ENCODE measurements at places on chromosomes 12 and 14.

GRCh38 chr12:66813137-66813892 is 134.4 kb upstream of the GRIP1 start:
- no peak for DNase-seq

GRCh38 chr12:97162173-97162572 is 255.1 kb downstream of the NEDD1 start:
- no peak for DNase-seq

GRCh38 chr12:39294715-39295114 is 148.2 kb downstream of the KIF21A start:
- no peak for DNase-seq

DNA sequence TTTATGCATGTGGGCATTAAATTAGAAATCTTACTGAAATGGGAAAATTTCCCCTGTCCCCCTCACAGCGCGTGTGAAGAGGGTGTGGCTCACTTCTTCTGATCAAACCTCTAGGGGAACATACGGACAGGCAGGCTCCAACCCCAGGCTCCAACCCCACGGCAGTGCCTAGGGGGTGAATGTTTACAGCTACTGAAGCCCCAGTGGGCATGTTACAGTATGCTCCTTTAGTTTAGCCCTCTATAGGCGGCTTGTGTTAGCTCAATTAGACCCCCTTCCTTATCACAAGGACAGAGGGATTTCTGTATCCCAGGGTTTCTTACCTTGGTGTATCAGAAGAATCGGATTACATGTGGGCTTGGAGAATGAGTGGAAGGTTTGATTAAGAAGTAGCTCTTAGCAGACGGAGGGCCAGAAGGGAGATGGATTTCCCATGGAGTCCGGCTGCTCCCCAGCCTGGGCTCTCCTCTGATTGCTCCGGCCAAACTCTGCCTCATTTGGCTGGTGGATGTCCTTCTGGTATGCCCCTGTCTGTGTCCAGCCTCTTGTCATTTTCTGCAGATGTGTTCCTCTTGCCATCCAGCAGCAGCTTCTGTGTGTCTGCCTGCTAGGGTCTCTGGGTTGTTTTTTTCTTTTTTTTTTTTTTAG is 223.7 kb downstream of the TMTC2 start:
- no peak for DNase-seq

DNA sequence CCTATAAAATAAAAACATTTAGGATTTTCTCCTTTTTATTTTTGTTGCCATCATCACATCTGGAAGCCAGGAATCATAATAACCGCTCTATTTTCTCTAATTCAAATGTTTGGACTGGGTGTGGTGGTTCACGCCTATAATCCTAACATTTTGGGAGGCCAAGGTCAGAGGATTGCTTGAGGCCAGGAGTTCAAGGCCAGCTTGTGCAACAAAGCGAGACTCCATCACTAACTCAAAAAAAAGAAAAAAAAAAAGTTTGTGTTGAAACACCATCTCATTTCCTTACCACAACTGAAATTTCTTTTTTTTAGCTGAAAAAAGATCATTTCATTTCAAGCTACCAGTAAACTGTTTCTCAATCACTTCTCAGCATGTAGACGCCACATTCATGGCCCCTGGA is 8.8 kb upstream of the BAZ1A start:
- DNase-seq: no peak

DNA sequence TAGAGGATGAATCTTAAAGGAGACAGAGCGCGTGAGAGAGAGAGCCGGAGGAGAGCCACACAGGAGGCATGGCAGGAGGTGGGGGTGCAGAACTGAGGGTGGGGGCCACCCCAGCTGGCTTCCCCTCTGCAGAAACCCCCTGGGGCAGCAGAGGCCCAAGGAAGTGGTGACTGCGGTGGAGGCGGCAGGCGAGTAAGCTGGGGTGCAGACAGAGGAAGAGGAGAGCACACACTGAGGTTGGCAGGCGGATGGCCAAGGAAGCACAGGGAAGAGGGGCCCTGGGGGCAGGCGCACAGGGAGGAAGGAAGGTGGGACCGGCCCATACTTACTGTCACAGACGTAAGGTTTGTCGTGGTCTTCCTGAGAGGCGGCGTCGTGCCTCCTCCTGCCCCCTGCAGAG is 179.8 kb downstream of the DPF3 start:
- no peak for DNase-seq

GRCh38 chr14:103517174-103517566 is 5.5 kb downstream of the CKB start:
- DNase-seq: no peak

DNA sequence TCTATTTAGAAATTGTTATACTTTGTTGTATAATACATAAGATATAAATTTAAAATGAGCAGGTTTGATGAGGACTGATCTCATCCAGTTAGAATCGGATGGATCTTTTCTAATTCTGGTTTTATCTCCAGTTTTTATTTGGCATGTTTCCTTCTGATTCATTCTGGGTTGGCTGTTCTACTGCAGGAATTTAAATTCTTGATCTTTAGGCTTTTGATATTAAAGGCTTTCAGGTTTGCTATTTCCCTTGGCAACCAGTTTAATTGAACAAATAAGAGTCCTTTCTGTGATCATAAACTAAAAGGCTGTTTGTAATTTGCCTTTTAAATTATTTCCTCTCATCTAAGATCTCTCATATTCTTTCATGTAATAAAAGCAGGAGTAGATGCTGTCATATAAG is 83.4 kb downstream of the PDE6H start:
- no peak for DNase-seq

- no peak for DNase-seq
Measured at GRCh38 chr12:68614105-68614679, 3.5 kb downstream of the RAP1B start.

- no peak for DNase-seq
Measured at GRCh38 chr12:22610131-22610530, 14.8 kb upstream of the ETNK1 start.

DNA sequence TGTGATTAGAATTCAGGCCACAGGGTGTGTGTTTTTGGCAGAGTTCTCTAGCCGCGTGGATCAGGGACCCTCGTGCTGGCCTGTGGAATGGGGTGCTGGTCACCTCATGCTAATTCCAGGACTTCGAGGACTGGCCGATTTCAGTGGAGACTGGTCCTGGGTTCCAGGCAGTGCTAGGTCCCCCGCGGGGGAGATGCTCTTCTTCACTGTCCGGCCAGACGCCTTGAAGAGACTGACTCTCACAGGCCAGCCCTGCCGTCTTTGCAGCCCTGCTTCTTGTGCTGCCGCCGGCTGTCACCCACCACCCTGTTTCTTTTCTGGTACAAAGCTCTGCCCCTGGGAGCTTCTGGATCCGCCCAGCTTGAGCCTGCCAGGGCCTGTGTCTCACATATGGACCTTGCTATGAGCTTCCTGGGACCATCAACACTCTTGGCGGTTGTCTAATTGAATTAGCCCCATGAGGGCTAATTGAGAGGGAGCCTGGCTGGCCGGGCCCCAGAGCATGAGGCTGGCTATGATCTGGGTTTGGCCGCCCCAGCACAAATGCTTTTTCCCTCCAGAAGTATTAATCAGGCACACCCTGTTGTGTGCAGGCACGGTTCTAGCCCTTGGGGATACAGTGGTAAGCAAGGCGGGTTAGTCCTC is 8.2 kb downstream of the MLXIP start:
- DNase-seq: no peak

- DNase-seq: no peak
Measured at GRCh38 chr14:64968167-64968566, 4.0 kb downstream of the RAB15 start.

- no peak for DNase-seq
Measured at GRCh38 chr14:87847216-87847755, 145.7 kb downstream of the GALC start.

- no peak for DNase-seq
Measured at GRCh38 chr14:43161477-43161876, 1345.6 kb downstream of the FSCB start.

DNA sequence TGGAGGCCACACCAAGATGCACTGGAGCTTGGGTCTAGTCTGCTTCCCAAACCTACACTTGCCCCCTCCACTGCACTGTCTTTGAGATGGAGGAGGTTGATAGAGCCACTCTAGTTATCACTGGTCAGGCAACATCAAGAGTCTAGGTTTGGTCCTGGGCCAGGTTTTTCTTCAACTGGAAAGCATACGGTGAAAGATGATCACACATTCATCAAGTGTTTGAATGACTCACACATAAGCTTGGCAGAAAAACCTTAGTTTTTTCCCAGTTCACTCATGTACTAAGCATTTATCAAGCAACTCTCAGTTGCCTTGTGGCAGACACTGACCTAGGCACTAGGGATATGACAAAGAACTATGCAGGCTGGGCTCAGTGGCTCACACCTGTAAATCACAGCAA is 84.5 kb downstream of the PLEKHG3 start:
- no peak for DNase-seq

DNA sequence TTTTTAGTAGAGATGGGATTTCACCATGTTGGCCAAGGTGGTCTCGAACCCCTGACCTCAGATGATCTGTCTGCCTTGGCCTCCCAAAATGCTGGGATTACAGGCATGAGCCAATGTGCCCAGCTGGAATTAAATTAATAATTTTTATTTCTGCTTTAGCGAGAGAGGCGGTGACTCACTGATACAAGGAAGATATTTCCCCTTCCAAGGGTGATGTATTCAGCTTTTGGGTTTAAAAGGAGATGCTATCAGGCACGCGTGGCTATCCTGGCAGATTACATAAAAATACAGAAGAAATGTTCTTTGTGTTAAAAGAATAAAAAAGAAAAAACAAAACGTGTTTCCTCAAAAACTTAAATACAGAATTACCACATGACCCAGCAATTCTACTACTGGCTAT is 12.4 kb upstream of the P2RX7 start:
- no peak for DNase-seq

DNA sequence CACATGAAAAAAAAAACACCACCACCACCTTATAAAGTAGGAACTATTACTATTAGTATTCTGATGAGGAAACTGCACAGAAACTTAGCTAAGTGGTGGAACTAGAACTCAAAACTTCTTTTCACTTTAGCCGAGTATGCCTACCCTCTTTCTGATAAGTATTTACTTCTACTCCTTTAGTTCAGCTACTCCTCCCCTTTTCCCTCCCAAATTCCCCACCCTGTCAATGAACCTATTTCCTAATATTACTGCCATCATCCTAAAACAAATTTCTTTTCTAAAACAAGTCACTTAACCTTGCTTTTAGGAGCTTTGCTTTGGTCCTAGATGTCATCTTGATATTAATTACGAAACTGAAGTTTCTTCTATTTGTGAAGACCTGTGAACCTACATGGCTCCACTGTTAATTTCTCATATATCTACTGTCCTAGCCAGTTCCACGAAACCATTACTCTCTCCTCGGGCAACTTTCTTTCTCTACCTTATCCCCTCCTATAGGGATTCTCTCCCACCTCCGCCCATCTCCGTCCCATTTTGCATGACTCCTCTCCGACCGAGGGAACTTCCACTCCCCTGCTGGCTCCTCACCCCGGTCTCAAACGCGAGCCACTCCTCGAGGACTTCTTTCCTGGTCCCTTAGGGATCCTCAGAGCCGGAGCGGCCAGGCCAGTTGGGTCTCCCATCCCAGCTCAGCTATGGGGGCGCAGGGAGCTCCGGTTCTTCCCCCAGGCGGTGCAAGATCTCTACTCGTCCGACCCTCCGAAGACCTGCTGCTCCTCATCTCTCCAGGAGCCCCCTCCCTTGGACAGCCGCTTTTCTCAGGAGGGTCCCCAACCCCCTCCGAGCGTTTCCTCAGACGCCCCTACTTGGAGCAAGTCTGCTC is 1.1 kb downstream of the NUMB start:
- DNase-seq: no peak

- DNase-seq: no peak
Measured at GRCh38 chr12:9864913-9865675, 4.1 kb downstream of the CLEC2B start.

- DNase-seq: no peak
Measured at GRCh38 chr12:109777544-109777943, 55.7 kb downstream of the TRPV4 start.

GRCh38 chr14:46248001-46248630 is 403.5 kb downstream of the RPL10L start:
- no peak for DNase-seq

GRCh38 chr12:121511916-121512315 is 68.9 kb downstream of the KDM2B start:
- no peak for DNase-seq

DNA sequence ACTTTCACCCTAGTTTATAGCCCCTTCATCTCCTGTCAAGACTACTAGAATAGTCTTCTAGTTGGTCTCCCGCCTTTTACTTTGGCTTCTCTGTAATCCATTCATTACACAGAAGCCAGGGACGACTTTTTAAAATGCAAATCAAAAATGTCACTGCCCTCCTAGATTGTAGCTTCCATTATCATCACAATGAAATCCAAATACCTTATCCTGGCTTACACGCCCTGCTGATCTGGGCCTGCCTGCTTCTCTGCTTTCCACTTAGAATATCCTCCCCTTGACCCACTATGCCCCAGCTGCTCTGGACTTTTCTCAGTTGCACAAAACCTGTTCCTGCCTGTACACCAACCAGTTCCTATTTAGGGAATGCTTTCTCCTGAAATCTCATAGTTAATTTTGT is 4.5 kb upstream of the EEA1 start:
- DNase-seq: no peak

GRCh38 chr12:53941750-53942149 is 3.1 kb downstream of the HOXC13 start:
- no peak for DNase-seq

- DNase-seq: no peak
Measured at GRCh38 chr12:48336061-48336460, 14.7 kb downstream of the ZNF641 start.

DNA sequence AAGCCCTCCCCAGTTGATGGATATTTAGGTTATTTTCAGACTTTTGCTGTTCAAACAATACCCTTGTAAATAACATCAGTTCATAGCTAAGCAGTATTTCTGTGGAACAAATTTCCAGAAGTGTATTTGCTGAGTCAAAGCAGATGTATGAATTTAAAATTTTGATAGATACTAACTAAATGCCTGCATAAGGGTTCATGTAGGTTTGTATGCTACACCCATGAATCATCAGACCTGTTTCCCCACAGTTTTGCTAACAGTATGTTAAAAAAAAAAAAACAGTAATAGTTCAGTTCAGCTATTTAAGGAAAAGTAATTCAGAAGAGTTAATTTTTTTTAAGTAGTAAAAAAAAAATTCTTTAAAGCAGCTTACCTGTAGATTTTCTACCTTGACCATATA is 236.1 kb upstream of the DIO2 start:
- no peak for DNase-seq

- DNase-seq: no peak
Measured at GRCh38 chr14:67517083-67517482, 16.0 kb upstream of the PLEKHH1 start.

DNA sequence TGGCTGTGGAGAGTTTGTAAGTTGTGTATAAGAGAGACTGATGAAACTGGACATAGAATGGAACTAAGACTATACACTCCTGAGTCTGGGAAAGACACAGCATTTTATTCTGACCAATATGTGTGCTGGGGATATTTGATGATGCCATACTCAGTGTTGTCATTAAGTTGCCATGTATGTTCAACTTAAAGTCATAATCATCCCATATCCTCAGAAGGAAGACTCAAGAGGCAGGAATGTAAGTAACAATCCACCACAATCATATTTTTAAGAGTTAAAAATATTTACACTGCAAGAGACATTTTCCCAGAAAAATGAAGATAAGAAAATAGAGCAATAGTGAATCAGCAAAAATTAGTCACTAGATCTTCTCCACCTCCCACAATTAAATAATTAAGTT is 120.1 kb downstream of the MDGA2 start:
- DNase-seq: no peak
